AG04450 (cell line): ENCODE measurements at places on chromosomes 7 and 10. TPM values are rescaled to one million over a fixed set of nuclear protein-coding genes. Genes with fewer than 3 reads are reported as not detected.

The OPN1SW gene
- not detected in 2 replicates for polyA plus RNA-seq

The BLOC1S2 gene
- polyA plus RNA-seq = 48.0 and 75.0 TPM in 2 replicates

The SYNPO2L gene
- 0.02 and 0.05 TPM in 2 replicates for polyA plus RNA-seq

The SSC4D gene
- 0.45 and 0.57 TPM in 2 replicates for polyA plus RNA-seq

The NPSR1 gene
- polyA plus RNA-seq = not detected in 2 replicates

The HTRA1 gene
- polyA plus RNA-seq = 179 and 187 TPM in 2 replicates

The COX15 gene
- polyA plus RNA-seq = 26.1 and 32.2 TPM in 2 replicates

The TUBAL3 gene
- not detected in 2 replicates for polyA plus RNA-seq

The ATP5MK gene
- 258 and 407 TPM in 2 replicates for polyA plus RNA-seq

The RNF32 gene
- 0.98 and 1.3 TPM in 2 replicates for polyA plus RNA-seq

The IPMK gene
- 1.9 and 3.1 TPM in 2 replicates for polyA plus RNA-seq

The CDHR3 gene
- 1.9 TPM in 2 replicates for polyA plus RNA-seq

The BTBD16 gene
- not detected in 2 replicates for polyA plus RNA-seq

The VAX1 gene
- not detected in 2 replicates for polyA plus RNA-seq

The CALHM3 gene
- polyA plus RNA-seq = not detected in 2 replicates

The CUZD1 gene
- 0.96 and 1.5 TPM in 2 replicates for polyA plus RNA-seq

The FAS gene
- 67.0 and 78.4 TPM in 2 replicates for polyA plus RNA-seq

The PRSS1 gene
- not detected in 2 replicates for polyA plus RNA-seq

The SUGCT gene
- 11.7 and 12.5 TPM in 2 replicates for polyA plus RNA-seq

The DLX5 gene
- not detected in 2 replicates for polyA plus RNA-seq

The AGR2 gene
- polyA plus RNA-seq = 0.17 and 0.60 TPM in 2 replicates

The SPDYE8 gene
- 0.10 TPM in 1 of 2 replicates, not detected in the other for polyA plus RNA-seq

The A1CF gene
- not detected in 2 replicates for polyA plus RNA-seq

The IFIT1B gene
- not detected in 2 replicates for polyA plus RNA-seq

The LRRC17 gene
- 813 and 964 TPM in 2 replicates for polyA plus RNA-seq

The NRG3 gene
- polyA plus RNA-seq = not detected in 2 replicates

The PON1 gene
- not detected in 2 replicates for polyA plus RNA-seq

The PVRIG gene
- polyA plus RNA-seq = 0.42 TPM in 1 of 2 replicates, not detected in the other

The EBLN1 gene
- polyA plus RNA-seq = not detected in 2 replicates

The CDC14C gene
- polyA plus RNA-seq = 0.07 TPM in 1 of 2 replicates, not detected in the other

The DLX6 gene
- not detected in 2 replicates for polyA plus RNA-seq

The FAM25G gene
- polyA plus RNA-seq = not detected in 2 replicates

The CACNB2 gene
- 0.76 and 0.93 TPM in 2 replicates for polyA plus RNA-seq

The EPDR1 gene
- 0.20 TPM in 1 of 2 replicates, not detected in the other for polyA plus RNA-seq

The PAX2 gene
- not detected in 2 replicates for polyA plus RNA-seq
